ENCODE measurements at places on chromosomes 13 and 19. TPM values are rescaled to one million over a fixed set of nuclear protein-coding genes. Genes with fewer than 3 reads are reported as not detected.

Gene EFNA2
- total RNA-seq, result not detected

Gene SELENOV
- not detected for total RNA-seq

Gene ZC3H4
- total RNA-seq, result 5.1 TPM

Gene ZNF600
- total RNA-seq, result 12.6 TPM

Gene LRRC25
- not detected for total RNA-seq

Gene DCLK1
- 2.2 TPM for total RNA-seq

Gene CEACAM18
- not detected for total RNA-seq

Gene IGFL3
- total RNA-seq, result not detected

Gene ACER1
- not detected for total RNA-seq

Gene DHDH
- 8.4 TPM for total RNA-seq

Gene BLVRB
- 313 TPM for total RNA-seq

Gene NLRP5
- total RNA-seq, result not detected

Gene ATXN8OS
- total RNA-seq, result not detected

Gene SIGLEC14
- total RNA-seq, result not detected

Gene SWSAP1
- total RNA-seq, result 0.21 TPM

Gene OR7C2
- not detected for total RNA-seq

Gene ANGPTL4
- total RNA-seq, result 6.0 TPM

Gene RCBTB2
- 3.1 TPM for total RNA-seq

Gene KRTDAP
- total RNA-seq, result 3.1 TPM

Gene TBXA2R
- total RNA-seq, result not detected

Gene C1QTNF9
- not detected for total RNA-seq

Gene KLK12
- total RNA-seq, result not detected

Gene NAPSA
- 0.72 TPM for total RNA-seq

Gene HSH2D
- 0.96 TPM for total RNA-seq

Gene NEK5
- total RNA-seq, result 0.43 TPM

Gene FFAR3
- total RNA-seq, result not detected

Gene ERICH4
- not detected for total RNA-seq

Gene CD70
- total RNA-seq, result not detected

Gene RNF113B
- not detected for total RNA-seq

Gene ZNF667
- 3.6 TPM for total RNA-seq

Gene CD209
- not detected for total RNA-seq

Gene PEAK3
- total RNA-seq, result not detected

Gene ZNF835
- total RNA-seq, result 0.21 TPM

Gene ANGPTL8
- not detected for total RNA-seq

Gene SIGLEC12
- not detected for total RNA-seq

Gene ZNF837
- 1.9 TPM for total RNA-seq

Gene KLK15
- not detected for total RNA-seq

Gene TMC4
- 38.2 TPM for total RNA-seq

Gene ZNF471
- total RNA-seq, result 2.4 TPM

Gene SLAIN1
- 0.21 TPM for total RNA-seq

Gene PSG3
- total RNA-seq, result not detected

Gene BCAM
- 36.0 TPM for total RNA-seq

Gene RASL11A
- 0.72 TPM for total RNA-seq

Gene AP1M2
- total RNA-seq, result 130 TPM

Gene FFAR2
- total RNA-seq, result 0.24 TPM

Gene SHISA2
- total RNA-seq, result 49.9 TPM

Gene UPK1A
- not detected for total RNA-seq

Gene ZNF28
- total RNA-seq, result 27.0 TPM

Gene B3GNT8
- 1.7 TPM for total RNA-seq

Gene ZNF546
- 1.5 TPM for total RNA-seq

Gene ACP5
- total RNA-seq, result 46.7 TPM

Gene PNMA8B
- total RNA-seq, result not detected

Gene KANK3
- total RNA-seq, result 1.1 TPM

Data from tracheal epithelial cell (primary cell).